ENCODE measurements at places on chromosomes 1 and 21. TPM values are rescaled to one million over a fixed set of nuclear protein-coding genes. Genes with fewer than 3 reads are reported as not detected.

The ETV3L gene
- total RNA-seq, result not detected

The KLF17 gene
- 0.43 TPM for total RNA-seq

The IL19 gene
- not detected for total RNA-seq

The CELA3B gene
- total RNA-seq, result not detected

The JAM2 gene
- not detected for total RNA-seq

The KCNE2 gene
- not detected for total RNA-seq

The OLFML3 gene
- total RNA-seq, result 4.3 TPM

The FAM151A gene
- 0.29 TPM for total RNA-seq

The FCRL4 gene
- total RNA-seq, result not detected
